ENCODE measurements at places on chromosomes 11 and 22.

GRCh38 chr22:47775686-47776085, 1013.2 kb downstream of the TBC1D22A start:
- no peak for DNase-seq

GRCh38 chr11:19242179-19242932, 1.6 kb upstream of the E2F8 start:
- no peak for DNase-seq

- DNase-seq, result no peak
These were observed 68.7 kb upstream of the BMAL1 start for GRCh38 chr11:13208921-13209320.

GRCh38 chr11:45870706-45871105, 14.7 kb upstream of the MAPK8IP1 start:
- DNase-seq, result no peak

DNA sequence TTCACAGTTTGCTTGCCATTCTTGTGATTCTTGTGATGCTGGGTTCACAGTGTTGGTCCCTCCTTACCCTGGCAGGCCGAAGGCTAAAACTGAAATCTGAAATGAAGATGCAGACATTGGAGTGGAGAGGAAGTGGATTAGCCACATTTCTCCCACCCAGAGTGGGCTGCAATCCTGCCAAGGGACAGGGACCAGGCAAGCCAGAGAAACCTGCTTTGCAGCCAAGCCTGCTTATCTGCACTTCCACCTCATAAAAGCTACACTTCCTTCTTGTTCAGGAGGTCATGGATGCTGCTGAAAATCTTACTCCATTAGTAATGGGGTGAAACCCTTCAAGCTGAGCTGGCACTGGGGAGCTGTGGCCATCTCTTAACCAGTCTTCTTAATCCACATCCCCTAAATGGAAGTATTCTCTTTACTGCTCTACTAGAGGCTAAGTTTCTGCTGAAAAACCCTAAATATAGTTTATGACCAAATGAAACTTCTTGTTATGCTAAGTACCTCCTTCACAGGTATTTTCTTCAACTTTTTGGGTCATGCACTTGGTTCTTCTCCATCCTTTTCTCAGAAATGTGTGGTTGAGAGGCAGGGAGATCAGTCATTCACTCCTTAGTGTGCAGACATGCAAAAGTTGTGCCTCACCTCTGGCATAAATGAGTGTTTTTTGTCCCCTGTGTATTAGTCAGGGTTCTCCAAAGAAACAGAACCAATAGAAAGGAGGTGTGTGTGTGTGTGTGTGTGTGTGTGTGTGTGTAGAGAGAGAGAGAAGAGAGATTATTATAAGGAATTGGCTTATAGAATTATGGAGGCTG, 133.9 kb upstream of the BMAL1 start:
- DNase-seq, result no peak

- DNase-seq, result no peak
These were observed 86.1 kb downstream of the TRIM44 start for GRCh38 chr11:35748644-35749043.

- no peak for DNase-seq
These were observed 11.1 kb upstream of the SOX10 start for GRCh38 chr22:37995460-37995859.

DNA sequence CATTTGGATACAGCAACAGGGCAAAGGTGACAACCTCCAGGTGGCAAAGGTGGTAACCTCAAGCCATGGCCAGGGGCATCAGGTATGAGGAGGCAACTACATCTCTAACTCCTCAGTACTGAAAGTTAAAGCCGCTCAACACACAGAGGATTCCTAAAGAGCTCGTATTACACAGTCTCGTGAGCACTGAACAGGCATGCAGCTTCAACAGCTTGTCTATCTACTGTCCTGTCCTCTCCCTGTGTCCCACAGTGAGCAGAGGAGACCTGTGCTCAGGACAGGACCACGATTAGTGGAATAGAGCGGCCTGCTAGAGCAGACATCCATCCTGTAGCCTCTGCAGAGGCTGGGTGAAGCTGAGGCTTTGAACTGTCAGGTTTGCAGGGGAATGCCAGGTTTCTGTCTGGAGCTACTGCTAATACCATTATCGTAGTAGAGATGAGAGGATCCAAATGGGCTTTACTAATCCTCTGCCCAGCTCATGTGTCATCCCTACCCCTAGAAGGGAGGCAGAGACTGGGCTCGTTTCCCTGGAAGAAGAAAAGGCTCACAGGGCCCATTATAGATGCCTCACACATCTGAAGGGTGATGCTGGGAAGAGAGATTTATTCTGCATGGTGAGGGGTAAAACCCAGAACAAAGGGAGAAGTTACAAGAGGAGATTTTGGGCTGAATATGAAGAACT, 415.2 kb downstream of the LARGE1 start:
- no peak for DNase-seq

GRCh38 chr11:96187822-96188221, 155.2 kb downstream of the MAML2 start:
- DNase-seq, result no peak

DNA sequence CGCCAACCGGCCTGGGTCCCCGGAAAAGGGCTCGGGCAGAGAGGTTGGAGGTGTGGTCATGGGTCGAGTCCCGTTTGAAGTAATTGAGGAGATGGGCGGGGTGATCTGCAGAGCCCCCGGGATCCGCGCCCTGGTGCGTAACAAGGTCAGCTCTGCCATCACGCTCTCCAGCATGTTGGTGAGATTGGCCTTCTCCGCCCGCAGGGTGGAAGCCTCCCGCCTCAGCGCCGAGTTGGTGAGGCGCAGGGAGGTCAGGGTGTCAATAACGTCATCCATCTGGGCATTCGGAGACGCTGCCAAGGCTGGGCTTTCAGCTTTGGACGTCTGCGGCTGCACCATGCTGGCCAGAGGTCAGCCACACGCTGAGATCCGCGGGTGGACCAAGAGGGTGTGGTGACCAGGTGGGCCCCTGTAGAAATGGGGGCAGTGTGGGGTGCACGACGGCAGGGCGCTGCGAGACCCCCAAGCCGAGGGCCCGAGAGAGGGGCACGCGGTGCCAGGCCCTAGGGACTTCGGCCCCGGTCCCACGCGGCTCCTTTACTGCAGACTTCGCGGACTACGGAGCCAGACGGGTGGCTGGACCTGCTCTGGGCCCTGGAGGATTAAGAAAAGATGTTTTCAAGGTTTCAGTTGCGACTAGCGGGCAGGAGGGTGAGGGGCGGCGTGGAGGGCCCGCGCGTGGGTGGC, 672 bp downstream of the RTL6 start:
- DNase-seq, result no peak

DNA sequence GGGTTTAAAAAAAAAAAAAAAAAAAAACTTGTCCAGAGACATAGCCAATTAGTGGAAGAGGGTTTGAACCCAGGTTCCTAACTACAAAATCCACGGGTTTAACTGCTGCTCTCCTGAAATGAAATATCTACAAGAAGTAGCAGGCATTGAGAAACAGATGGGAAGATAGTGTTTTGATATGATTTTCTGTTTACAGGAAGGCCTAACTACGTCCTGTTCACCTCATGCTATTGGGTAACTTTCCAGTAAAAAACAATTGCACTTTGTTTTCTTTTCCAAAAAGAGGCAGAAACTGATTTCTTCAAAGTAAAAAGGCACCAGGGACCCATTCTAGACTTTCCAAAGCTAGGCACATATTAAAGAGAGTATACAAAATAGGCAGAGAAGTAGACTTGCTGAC, 5.9 kb upstream of the C11orf91 start:
- DNase-seq, result no peak

DNA sequence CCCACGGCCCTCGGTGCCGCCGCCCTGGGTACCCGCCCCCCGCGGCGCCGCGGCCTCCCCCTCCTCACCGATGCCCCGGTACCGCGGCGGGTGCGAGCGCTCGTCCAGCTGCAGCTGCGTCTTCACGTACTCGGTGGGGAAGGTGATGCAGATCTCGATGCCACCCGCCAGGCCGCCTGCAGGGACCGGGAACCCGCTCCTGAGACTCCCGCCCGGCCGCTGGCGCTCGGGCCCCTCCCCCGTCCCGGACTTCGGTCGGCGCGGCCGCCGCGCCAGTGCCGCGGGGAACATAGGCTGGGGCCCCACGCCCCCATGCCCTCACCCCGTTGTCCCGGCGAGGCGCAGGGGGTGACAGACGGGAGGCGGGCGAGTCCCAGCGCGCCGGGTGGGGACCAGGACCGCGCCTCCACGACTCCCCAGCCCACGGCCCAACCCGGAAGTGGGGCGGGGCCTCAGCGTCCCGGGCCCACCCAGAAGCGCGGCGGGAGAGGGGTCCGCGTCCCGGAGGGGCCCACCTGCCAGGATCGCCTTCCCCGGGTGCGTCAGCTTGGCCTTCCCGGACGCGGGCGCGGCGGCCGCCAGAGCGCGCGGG, 375 bp downstream of the SLC25A1 start:
- DNase-seq, result no peak

GRCh38 chr11:99676292-99676691, 655.5 kb downstream of the CNTN5 start:
- no peak for DNase-seq

GRCh38 chr11:60848714-60849151, 6.8 kb downstream of the CCDC86 start:
- DNase-seq, result no peak

- no peak for DNase-seq
These were observed 65.0 kb downstream of the SFI1 start for GRCh38 chr22:31561238-31561887.

DNA sequence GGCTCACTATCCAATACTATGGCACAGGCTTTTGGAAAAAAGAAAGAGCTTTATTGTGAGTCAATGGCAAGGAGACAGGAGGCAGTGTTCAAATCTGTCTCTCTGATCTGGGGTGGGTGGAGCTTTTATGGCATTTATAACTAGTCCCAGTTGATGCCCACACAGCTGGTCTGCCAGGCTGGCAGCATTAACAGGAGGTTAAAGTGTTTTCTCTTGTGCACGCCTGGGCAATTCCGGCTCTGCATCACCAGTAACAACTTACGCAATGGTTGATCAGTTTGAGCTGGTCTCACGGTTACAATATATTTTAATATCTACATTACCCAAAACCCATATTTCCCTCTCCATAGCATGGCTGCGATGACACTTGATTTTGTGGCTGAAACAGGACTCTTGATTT, 15.1 kb upstream of the SMIM38 start:
- no peak for DNase-seq

GRCh38 chr11:97092823-97093222, 703.0 kb downstream of the JRKL start:
- DNase-seq, result no peak

GRCh38 chr11:14342906-14343305, 16.1 kb downstream of the RRAS2 start:
- DNase-seq, result no peak

- no peak for DNase-seq
These were observed 10.6 kb downstream of the TMEM184B start for GRCh38 chr22:38262051-38262795.

- no peak for DNase-seq
These were observed 4.7 kb downstream of the SIK2 start for GRCh38 chr11:111606986-111607385.

DNA sequence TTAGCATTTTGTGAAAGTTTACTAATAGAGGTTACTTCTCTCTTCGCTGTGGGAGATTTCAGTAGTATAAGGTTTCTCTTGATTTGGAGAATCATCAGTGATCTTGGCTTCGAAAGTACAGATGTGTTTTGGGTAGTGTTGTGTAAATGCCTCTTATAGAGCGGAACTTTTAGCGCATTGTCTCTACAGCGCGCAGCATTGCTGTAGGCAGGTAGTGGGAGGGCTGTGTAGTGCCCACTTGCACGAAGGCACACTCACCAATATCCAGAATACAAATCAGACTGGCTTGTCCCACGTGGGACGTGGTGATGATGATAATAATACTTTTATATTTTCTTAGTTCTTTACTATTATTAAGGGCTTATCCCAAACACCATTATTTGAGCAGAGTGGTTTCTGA, 51.4 kb downstream of the FAM83F start:
- DNase-seq, result no peak

- DNase-seq, result no peak
These were observed 86.1 kb upstream of the HORMAD2 start for GRCh38 chr22:29994027-29994715.

DNA sequence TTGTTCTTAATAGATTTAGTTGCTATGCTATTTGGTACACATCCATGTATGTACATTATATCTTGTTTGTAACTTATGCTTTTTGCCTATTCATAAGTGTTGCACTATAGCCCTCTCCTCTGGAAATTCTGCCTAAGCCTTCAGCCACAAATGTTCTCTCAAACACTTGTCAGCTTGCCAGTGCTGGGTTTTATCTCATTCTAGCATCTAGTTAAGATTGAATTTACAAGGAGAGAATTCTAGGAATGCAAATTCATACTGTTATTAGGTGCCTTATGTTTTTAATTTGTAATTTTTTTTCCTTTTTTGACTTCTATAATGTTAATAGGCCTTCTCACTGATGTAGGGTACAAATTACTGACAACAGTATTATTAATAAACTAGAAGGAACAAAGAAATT, 14.6 kb upstream of the CTSC start:
- DNase-seq, result no peak

DNA sequence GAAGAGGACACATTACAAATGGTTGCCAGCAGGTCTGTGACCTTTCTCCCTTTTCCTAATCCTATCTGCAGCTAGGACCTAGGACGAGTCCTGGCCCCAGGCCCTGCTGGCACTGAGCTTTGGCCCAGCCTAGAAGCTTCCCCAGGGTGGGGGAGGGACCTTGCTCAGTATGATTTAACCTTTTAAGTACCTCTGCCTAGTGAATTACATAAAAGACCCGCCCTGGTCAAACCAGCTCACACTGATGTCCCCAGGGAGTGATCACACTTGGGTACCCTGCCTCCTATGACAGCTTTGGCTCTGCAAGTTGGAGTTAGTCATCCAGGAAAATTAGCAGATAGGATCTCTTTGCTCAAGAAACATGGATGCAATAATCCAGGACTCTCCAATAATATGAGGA, 21.9 kb downstream of the ASCC2 start:
- no peak for DNase-seq

DNA sequence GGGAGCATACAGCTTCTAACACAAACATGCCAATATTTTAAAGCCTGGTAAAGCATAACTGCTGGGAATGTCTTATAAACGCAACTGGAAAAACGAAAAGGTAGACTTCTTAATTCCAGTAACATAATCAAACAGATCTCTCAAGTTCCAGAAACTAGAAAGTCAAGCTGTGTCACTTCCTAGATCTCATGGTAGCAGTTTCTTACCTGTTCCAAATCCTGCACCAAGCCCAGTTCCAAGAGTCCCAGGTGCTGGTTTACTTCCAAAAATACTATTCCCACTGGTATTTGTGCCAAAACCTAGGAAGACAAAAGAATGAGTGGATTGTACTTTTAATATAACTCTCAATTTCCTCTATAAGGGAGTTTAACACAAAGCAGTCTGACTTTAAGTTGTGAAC, 44.2 kb downstream of the NUP98 start:
- no peak for DNase-seq
